Ovary (tissue), 10 donors: ENCODE measurements at places on chromosomes 7 and 10. TPM values are rescaled to one million over a fixed set of nuclear protein-coding genes. Genes with fewer than 3 reads are reported as not detected.

- DNase-seq, result no peak
- no peaks in the 10 kb centered on the region for H3K4me1 ChIP-seq
- H3K27me3 ChIP-seq, result no peaks in the 10 kb centered on the region
- H3K4me3 ChIP-seq, result no peak overlapping the region
Observed at GRCh38 chr10:60098677-60099601, 192.6 kb upstream of the CCDC6 start.

- H3K4me3 ChIP-seq, result no peak overlapping the region
- no peaks in the 10 kb centered on the region for H3K36me3 ChIP-seq
- H3K27ac ChIP-seq, result no peak overlapping the region
- no peaks in the 10 kb centered on the region for H3K27me3 ChIP-seq
Observed at GRCh38 chr7:8254667-8255066, 7.3 kb downstream of the ICA1 start.

GRCh38 chr10:26378861-26379294 is 59.3 kb upstream of the APBB1IP start:
- no peak overlapping the region for H3K4me3 ChIP-seq
- DNase-seq, result no peak
- no peaks in the 10 kb centered on the region for H3K27me3 ChIP-seq
- H3K27ac ChIP-seq, result no peak overlapping the region

DNA sequence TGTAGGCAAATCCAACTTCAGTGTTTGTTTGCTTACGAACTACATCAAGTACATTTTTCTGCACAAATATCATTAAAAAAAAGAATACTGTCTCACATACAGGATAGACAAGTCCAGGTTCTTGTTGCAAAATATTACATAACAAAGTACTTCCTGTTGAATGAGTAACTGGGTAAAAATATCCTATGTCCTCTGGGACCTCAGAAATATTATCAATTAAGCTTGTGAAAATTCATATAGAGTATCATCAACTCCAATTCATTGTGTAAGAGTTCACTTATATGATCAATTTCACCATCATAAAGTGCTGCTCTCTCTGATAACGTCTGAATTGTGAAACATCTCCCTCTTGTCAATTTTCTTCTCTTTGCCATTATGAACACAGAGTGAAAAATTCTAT is 22.6 kb downstream of the HERC4 start:
- no peak for DNase-seq
- no peaks in the 10 kb centered on the region for H3K36me3 ChIP-seq
- no peaks in the 10 kb centered on the region for H3K27me3 ChIP-seq
- H3K4me3 ChIP-seq, result no peak overlapping the region
- H3K4me1 ChIP-seq, result peaks cover 2% of the 10 kb centered on the region

DNA sequence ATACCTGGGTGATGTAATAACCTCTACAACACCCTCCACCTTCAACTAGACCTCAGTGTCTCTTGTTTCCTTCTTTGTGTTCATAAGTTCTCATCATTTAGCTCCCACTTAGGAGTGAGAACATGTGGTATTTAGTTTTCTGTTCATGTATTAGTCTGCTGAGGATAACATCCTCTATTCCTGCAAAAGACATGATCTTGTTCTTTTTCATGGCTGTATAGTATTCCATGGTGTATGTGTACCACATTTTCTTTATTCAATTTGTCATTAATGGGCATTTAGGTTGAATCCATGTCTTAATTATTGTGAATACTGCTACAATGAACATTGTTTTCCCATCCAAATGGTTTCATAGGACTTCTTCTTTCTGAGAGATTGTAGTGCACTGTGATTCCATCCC is 135.7 kb downstream of the MBL2 start:
- no peaks in the 10 kb centered on the region for H3K36me3 ChIP-seq
- H3K27ac ChIP-seq, result no peak overlapping the region
- DNase-seq, result no peak
- H3K4me3 ChIP-seq, result no peak overlapping the region
- no peaks in the 10 kb centered on the region for H3K4me1 ChIP-seq

- DNase-seq, result no peak
- H3K27me3 ChIP-seq, result no peaks in the 10 kb centered on the region
- no peak overlapping the region for H3K27ac ChIP-seq
- H3K36me3 ChIP-seq, result no peaks in the 10 kb centered on the region
- no peaks in the 10 kb centered on the region for H3K4me1 ChIP-seq
Observed at GRCh38 chr7:100975371-100975821, 6.0 kb downstream of the MUC12 start.

SFXN2 gene
- 21.3 TPM for total RNA-seq

TRPV5 gene
- total RNA-seq, result not detected

CCL26 gene
- 7.6 TPM for total RNA-seq

HEPACAM2 gene
- not detected for total RNA-seq
